SJCRH30 (cell line): ENCODE measurements at places on chromosomes 6 and 20. TPM values are rescaled to one million over a fixed set of nuclear protein-coding genes. Genes with fewer than 3 reads are reported as not detected.

GUCA1A gene
- total RNA-seq, result not detected in 2 replicates

MLN gene
- not detected in 2 replicates for total RNA-seq

NTSR1 gene
- 0.02 TPM in 1 of 2 replicates, not detected in the other for total RNA-seq

ENPP3 gene
- total RNA-seq, result 0.05 and 1.1 TPM in 2 replicates

RAET1G gene
- total RNA-seq, result not detected in 2 replicates

RANBP9 gene
- total RNA-seq, result 20.1 and 22.7 TPM in 2 replicates

WTAP gene
- 183 and 196 TPM in 2 replicates for total RNA-seq

LPA gene
- not detected in 2 replicates for total RNA-seq

TENT5A gene
- 11.5 and 13.0 TPM in 2 replicates for total RNA-seq

DNA sequence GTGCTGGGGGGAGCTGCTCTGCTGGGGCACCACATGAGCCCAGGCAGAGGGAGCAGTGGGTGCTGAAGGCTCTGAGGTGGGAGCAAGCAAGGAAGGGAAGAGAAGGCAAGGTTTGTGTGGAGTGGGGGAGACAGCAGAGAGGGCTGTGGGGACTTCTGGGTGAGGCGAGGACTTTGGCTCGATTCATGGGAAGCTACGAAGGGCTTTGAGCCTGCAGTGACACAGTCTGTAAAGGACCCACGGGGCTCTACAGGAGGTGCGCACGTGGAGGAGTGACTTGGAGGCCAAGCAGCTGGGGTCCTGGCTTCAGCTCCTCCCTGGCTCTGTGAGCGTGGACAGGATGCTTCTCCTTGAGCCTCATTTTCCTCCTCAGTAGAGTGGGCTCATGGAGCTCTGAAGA lies 29.1 kb upstream of the CSNK2A1 start:
- no peak for DNase-seq

DNA sequence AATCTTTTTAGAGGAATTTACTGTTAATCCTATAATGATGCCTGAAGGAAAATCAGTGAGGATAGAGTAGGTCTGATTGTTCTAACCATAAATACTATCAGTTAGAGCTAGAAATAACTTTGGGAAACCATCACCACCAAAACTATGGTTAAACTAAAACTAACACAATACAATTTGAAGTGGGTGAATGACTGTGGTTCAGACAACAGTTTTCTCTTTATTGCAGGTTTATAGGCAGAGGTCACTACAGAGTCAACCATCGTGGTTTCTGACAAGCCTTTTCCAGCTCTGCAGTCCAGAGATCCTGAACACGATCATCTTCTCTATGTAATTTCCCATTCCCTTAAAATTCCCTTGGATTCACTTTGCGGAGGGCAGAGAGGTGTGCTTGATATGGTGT lies 134.3 kb downstream of the IBTK start:
- no peak for DNase-seq

GRCh38 chr20:58231683-58232082 lies 3.2 kb upstream of the ANKRD60 start:
- DNase-seq, result no peak

GRCh38 chr6:107115695-107116327 lies 496 bp upstream of the BEND3 start:
- DNase-seq, result peak; percentile 83

GRCh38 chr20:11090751-11091150 lies 417.0 kb upstream of the JAG1 start:
- DNase-seq, result no peak

DNA sequence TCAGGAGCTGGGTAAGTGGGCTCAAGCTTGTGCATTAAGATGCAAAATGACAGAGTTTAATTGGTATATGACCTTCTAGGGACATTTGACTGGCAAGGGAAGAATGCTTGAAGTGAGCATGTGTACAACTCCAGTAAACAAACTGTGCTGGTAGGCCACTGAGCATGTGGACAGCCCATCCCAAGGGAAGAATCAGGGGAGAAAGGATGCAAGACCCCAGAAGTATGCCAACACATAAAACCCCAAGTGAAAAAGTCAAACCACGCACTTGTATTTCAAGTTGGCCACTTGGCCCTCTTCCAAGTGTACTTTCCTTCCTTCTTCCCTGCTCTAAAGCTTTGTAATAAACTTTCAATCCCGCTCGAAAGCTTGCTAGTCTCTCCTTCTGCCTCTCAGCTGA lies 10.4 kb upstream of the THBD start:
- DNase-seq, result no peak

- DNase-seq, result peak; percentile 11
Measured at GRCh38 chr6:15464211-15464725, 198.6 kb downstream of the DTNBP1 start.

DNA sequence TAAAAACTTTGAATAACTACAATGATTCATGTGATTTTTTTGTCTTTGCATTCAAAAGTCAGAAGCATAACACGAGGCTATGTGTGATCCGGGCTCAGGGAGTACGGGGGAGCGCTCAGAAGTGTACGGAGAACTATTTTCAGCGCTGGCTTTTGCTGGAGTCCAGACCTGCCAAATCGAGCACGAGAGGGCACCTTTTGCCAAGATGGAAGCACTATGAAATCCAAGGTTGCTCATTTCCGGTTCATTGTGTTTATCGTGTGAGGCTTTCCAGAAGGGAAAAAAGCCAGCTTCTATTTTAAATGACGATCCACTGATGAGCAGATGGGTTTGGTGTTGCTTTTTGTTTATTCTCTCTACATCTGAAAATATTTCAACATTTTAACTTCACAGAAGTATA lies 11.3 kb downstream of the RAMACL start:
- no peak for DNase-seq

- DNase-seq, result no peak
Measured at GRCh38 chr6:33251395-33252012, 20.2 kb downstream of the VPS52 start.

GRCh38 chr6:156953127-156953478 lies 175.9 kb downstream of the ARID1B start:
- DNase-seq, result peak; percentile 22

GRCh38 chr6:41222513-41222912 lies 5.6 kb upstream of the TREML4 start:
- no peak for DNase-seq

DNA sequence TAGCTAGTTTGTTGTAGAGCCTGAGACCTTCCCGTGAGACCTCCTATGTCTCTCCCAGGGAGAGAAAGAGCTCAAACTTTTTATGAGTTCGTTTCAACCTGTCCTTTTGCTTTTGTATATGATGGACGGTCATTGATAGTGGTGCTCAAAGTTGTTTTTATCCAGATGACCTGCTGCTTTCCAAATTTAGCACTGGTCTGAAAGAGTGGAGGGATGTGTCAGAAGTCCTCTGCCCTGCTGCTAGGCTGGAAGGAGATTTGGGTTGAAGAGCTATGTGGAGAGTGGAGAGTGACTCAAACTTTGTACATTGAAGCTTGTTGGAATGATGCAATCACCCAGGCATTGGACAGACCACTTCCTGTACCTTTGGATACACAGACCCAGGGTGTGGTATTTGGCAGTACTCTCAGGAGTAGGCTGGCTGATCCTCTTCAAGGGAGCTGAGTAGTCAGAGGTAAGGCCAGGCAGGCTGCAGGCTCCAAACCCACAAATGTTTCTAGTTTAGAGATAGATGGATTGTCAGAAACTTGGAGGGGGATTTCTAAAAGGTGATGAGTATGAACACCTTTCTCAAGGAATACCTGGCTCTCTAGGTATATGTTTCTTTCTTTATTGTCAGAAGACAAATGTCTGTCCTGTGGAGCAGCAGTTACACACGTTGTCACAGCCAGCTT lies 49.4 kb upstream of the RREB1 start:
- DNase-seq, result peak; percentile 42

DNA sequence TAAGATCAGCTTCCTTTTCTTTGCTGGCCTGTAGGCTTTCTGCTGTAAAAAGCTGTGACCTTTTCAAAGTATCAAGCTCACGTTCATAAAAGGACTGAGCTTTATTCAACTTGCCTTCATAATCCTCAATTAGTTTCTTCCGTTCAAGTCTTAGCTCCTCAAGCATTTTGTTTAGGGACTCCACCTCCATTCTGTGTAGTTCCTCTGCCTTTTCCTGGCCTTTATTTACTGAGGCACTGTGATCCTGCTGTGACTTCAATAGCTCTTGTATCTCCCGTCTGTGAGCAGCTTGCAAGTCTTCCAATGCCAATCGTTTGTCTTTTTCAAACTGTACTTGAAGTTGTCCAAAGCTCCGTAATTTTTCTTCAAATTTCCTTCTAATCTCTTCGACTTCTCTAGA lies 54.4 kb downstream of the FAM184A start:
- DNase-seq, result no peak

- DNase-seq, result peak; percentile 32
Measured at GRCh38 chr20:38302786-38303185, 1.2 kb upstream of the BPI start.

DNA sequence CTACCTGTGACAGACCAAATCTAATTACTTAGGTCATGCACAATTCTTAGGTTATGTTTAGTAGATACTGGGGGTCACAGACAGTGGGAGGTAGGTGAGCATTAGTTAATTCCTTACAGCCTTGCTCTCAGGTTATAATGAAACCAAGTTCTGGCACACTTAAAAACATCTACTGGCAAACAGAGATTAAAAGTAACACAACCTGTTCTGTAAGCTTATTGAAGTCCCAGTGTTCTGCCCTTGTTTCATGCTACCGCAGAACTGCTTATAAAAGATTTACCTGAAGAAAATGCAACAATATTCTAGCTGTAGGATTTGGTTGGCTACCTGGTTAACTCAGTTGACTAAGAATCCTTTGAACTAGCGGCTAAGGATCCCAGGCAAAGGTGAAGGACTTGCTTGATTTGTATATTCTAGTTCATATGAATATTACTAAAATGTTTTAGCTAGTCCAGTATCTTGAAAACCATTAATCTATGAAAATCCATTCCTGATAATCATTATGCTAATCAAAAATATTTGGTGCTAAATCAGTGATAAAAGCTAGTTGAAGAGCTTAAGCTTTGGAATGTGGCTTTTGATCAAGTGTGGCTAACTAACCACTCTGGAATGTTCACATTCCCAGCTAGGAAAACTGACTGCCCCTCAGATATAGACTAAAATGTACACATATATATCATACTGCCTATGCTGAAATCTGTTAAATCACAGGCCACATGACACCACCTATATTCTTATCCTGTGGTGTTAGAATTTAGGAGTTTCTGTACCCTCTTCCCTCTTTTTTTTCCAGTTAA lies 7.2 kb downstream of the PEX3 start:
- DNase-seq, result no peak

- no peak for DNase-seq
Measured at GRCh38 chr6:7787137-7787608, 61.3 kb downstream of the BMP6 start.
